ENCODE measurements at places on chromosomes 1 and 21.

DNA sequence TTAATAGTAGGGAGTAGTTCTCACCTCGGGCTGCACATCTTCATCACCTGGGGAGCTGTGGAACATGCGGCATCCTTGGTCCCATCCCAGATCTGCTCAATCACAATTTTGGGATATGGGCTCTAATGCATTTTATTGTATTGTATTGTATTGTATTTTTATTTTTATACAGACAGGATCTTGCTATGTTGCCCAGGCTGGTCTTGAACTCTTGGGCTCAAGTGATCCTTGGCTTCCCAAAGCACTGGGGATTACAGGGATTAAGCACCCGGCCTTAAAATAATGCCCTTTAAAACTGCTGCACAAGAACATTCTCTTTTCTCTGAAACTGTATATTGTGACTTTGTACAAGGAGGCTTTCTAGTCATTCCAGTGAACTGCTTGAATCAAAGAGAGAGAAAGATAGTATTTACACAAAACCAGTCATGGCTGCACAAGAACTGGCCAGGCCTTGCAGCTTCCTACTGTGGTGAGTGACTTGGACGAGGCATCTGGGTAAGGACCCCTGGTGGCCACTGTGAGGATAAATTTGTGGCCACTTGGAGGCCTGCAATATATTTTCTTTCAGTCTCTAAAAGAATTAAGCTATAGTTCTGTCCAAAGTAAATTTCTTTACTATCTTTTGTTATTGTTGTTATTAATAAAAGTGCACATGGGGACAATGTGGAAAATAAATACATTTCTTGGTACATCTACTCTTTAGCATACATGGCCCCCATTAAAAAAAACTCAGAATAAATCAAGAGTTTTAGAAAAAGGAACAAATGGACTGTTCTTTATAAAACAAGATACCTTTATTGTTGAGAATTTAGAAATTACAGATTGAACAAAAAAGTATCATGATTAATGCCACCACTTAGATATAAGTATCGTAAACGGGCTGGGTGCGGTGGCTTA, 48.0 kb downstream of the TBCE start:
- peak; percentile 54 for DNase-seq

DNA sequence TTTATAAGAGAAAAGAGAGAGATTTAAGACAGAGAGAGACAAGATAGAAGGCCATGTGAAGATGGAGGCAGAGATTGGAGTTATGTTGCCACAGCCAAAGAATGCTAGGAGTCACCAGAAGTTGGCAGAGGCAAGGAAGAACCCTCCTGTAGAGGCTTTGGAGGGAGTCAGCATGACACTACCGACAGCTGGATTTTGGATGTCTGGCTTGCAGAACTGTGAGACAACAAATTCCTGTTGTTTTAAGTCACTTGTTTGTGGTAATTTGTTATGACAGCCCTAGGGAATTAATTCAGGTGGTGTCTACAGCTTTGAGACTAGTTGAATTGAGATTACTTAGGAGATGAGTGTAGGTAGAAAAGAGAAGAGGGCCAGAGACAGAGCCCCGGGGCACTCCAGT, 158.5 kb downstream of the DNM3 start:
- DNase-seq = no peak

- DNase-seq = no peak
These were observed 37.2 kb downstream of the LRRC8C start for GRCh38 chr1:89670163-89670562.

GRCh38 chr1:231750818-231751362, 124.3 kb downstream of the DISC1 start:
- DNase-seq = no peak

- DNase-seq = no peak
These were observed 72.4 kb downstream of the ABCA4 start for GRCh38 chr1:94048413-94049164.

- no peak for DNase-seq
These were observed 68.0 kb upstream of the AKT3 start for GRCh38 chr1:243917863-243918565.

GRCh38 chr1:42013881-42014470, 95.3 kb upstream of the HIVEP3 start:
- DNase-seq = no peak

DNA sequence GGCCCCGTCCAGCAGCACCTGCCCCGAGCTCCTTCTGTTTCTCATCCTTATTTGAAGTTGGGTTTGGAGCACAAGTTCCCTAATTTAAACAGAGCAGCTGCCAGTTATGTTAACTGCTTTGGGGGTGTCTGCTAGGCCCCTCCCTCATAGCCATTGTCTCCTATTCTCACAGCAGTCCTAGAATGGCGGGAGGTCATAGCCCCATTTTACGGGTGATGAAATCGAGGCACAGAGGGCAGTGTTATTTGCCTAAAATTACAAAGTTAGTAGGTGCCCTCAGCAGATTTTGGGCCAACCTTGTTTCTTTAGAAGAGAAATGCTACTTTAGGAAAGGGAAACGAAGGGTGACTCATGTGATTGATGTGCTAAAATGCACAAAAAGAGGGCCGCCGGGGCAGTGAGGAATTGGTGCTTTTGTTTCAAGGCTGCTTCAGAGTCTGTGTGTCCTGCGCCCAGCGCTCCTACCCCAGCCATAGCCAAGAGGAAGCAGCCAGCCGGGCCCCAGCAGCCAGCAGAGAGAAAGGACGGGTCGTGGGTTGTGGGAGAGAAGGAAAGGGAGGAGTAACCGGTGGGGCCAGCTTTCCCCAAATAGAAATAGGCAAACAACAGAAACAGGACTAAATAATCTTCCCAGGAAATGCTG, 13.0 kb downstream of the VANGL1 start:
- DNase-seq = no peak

- DNase-seq = no peak
These were observed 306.0 kb upstream of the KAZN start for GRCh38 chr1:14292520-14292919.

DNA sequence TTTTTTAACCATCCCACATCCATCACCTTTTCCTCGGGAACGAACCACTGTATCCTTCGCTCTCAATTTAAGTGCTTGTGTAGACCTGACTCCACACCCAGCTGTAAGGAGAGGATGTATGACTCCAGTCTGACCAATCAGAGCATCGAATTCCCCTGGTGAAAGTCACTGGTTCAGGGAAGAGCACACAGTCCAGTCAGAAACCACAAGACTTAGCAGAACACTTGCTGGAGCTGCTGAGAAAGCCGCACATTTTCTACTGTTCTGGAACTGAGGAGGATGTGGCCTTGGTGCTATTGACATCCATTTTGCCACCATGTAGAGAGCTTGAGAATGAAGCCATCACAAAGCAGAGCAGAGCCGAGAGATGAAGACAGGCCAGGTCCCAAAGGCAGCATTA, 59.9 kb upstream of the CNN3 start:
- DNase-seq = no peak

DNA sequence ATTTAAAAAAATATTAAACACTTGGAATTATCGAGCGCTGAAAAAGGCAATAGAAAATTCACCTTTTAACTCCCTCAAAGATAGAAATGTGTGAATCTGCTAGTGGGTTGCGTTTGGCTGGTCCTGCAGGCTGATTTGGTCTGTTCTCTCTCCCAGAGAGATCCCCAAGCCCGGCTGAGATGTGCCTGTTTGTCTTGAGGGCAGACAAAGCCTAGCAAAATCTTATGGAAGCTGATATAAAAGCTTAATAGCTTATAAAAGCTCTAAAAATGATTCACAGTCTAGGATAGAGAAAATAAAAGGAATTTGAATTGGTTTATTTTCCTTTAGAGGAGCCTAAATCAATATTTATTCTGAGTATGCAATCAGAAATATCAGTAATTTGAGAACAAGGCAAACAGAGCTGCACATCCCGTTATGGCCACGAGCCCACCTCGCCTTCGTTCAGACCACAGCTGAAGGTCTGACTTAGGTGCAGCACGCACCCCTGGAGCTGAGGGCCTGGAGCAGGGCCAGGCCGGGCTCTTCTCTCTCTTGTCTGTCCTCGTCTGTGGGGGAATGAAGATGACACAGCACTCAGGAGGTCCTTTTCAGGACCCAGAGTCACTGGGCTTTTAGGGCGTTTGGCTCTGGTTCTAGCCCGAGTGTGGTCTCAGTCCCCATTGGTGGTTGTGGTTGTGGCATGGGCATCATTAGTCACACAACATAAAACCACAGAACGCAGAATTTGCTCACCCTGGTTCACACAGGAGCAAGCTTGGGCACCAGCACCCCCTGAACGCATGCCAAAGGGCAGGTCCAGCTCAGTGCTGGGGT, 18.6 kb downstream of the PDE9A start:
- no peak for DNase-seq

DNA sequence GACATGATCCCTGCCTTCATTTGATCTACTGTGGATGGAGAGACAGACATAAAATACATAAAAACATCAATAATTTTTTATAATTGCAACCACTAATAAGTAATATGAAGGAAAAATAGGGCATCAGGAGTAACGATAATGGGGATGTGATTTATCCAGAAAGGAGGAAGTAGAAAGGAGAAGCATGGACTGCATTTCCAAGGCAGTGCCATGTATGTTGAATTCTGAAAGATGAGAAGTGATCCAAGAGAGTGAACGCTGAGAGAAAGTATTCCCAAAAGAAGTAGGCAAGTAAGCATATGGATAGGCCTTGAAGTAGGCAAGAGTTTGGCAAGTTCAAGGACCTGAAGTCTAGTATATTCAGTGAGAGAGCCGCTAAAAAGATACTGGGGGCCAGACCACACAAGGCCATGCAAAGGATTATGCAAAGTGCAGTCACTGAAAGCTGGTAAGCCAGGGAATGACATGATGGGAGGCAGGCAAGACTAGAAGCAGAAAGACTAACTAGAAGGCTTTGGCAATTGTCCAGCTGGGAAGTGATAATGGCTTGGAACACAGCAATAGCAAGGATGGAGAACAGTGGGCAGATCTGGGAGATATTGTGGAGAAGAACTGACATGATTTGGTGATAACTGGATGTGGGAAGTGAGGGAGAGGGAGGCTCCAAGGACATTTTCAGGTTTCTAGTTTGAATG, 85.9 kb downstream of the TM2D1 start:
- DNase-seq = no peak

DNA sequence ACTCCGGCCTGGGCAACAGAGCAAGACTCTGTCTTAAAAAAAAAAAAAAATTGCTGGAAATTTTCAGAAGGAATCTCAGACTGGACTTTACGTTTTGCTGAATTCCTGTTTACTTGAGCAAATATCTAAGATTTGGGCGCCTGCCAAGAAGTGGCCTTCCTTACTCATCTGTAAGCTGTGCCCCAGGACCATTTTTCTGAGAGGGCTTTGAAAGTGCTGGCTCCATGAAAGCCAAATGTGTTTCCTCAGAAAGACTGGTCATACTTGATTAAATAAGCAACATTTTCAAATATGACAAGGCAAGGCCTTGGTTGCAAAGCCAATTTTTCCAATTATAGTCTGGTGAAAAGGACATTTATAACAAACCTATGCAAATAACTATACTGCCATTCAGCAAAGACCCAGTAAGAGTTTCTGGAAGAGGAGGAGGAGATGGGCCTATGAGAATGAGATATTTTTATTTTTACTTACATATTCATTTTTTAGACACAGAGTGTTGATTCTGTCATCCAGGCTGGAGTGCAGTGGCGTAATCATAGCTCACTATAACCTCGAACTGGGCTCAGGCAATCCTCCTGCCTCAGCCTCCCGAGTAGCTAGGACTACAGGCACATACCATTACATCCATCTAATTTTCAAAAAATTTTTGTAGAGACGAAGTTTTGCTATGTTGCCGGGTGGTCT, 56.3 kb upstream of the HTR1D start:
- no peak for DNase-seq

DNA sequence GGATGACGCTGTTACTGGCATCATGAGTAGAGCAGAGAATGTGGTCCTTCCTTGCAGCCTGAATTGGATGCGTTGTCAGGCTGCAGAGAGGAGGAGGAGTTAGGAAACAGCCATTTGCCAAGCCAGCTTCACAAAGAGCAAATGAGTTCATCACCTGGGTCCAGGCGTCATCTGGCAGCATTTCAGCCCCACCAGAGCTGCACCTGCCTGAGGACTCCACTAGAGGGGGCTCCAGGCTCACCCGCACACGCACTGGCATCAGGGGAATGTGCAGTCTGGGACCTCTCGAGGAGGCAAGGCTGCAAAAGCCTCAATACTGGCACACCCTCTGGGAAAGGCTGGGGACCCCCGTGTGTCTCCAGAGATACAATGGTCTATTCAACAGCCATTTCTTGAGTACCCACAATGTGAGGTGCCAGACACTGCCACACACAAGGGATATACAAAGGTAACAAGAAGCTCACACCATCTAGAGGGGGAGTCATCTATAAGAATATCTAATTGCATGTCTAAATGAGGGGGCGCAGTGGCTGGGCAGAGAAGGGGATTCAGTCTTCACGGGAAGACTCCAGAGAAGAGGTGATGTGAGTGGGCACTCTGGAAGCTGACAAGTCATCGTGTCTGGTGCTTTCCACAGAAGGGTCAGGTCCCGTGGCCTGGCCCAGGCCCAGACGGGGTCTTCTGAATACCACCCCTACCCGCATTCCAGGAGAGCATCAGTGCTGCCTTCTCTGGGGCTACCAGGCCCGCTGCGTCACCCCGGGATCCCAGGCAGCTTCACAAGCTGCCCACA, 53.5 kb upstream of the CNTN2 start:
- peak; percentile 85 for DNase-seq

DNA sequence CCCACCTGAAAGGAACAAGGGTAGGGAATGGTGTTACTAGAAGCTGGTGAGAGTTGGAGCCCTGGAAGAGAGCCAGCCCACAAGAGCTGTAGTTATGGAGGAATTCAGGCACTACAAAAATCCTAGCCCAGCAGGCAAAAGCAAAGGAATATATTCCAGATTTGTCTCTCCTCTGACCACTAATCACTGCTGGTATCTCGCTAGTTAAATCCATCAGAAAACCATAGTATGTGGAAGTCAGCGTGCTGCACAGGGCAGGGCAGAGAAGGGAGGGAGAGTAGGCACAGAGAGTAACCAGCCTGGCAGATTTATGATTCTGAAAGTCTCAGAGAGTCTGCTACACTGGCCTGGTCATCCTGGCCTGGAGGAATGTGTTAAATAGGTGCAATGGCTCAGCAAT, 88.6 kb downstream of the SELENOF start:
- DNase-seq = no peak

- DNase-seq = peak; percentile 5
These were observed 240.0 kb downstream of the NUF2 start for GRCh38 chr1:163561580-163562295.

GRCh38 chr1:40383488-40384412, 10.2 kb downstream of the SMAP2 start:
- no peak for DNase-seq

All from endothelial cell (in vitro differentiated cells).